Esophagus muscularis mucosa (tissue), 4 donors: ENCODE measurements at places on chromosomes 5 and 9. TPM values are rescaled to one million over a fixed set of nuclear protein-coding genes. Genes with fewer than 3 reads are reported as not detected.

LCN2 gene
- total RNA-seq = not detected

HCN1 gene
- total RNA-seq = 0.57 TPM

DNA sequence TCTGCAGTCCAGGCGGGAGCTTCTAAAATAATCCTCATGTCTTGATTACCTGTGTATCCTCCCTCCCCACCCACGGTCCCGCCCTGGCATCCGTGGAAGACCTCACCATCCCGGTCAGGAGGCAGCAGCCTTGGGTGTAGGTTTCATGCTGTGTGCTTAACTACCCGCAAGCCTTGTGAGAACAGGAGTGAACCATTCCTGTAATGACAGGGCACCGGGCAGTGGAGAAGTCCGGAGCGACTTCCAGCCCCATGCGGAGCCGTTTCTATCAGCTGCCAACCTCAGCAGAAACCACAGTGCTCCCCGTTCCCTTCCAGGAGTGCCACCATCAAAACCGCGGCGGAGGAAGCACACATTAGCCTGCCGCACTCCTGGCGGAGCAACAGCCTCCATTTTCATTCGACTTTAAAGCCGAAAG is 123.5 kb upstream of the LMX1B start:
- no peak for DNase-seq

SYK gene
- total RNA-seq = 7.0 TPM

DNA sequence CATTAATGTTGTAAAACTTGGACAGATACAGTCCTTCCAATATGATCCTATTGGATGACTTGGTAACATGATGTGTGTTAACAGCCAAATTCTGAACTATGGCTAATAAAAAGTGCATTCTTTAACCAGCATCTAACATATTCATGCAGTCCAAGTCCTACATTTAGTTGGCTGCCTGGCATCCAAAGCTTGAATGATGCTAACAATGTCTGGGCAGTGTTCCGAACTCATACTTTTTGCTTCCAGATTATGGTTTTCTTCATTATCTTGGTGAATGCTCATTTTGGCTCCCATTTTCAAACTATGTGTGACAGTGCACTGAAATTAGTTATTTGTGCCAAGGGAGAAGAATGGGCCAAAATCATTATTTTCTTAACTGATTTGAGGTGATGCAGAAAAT is 2.8 kb downstream of the FAM174A start:
- DNase-seq = no peak

- DNase-seq = no peak
Observed at GRCh38 chr5:97576956-97577355, 393.9 kb upstream of the RIOK2 start.

C9orf50 gene
- 0.34 TPM for total RNA-seq

GRCh38 chr5:176144508-176144907 is 93.7 kb upstream of the SIMC1 start:
- DNase-seq = no peak

GRCh38 chr5:1419476-1420210 is 25.6 kb downstream of the SLC6A3 start:
- no peak for DNase-seq

GRCh38 chr5:57855831-57856230 is 373.2 kb upstream of the ACTBL2 start:
- DNase-seq = no peak

NRG2 gene
- 3.8 TPM for total RNA-seq

- no peak for DNase-seq
Observed at GRCh38 chr9:70438341-70438928, 24.0 kb upstream of the KLF9 start.

DNA sequence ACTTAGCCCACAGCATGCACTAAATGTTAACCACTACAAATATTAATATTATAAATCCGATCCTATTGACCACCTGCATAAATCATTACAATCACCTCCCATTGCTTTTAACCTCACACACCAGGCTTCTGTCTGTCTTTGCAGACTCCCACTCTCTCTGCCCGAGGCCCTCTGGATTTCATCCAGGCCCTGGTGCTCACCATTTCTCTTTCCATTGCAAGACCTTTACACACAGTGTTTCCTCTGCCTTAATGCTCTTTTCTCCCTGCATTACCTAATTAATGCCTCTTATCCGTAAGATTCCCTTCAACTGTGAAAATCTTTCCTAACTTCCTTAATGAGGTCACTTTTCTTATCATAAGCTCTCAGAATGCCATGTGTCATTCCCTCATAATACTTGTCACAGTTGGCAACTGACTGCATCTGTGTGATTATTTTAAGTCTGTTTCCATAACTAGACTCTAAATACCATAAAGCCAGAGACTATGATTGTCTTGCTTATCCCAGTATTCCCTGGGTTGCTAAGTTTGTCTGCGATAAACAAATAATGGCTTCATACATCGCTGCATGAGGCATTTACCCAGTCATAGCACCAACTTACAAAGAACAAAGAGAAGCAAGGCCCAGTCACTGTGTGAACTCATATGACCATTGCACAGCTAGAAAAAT is 155.1 kb downstream of the CCDC192 start:
- no peak for DNase-seq

TXNDC8 gene
- not detected for total RNA-seq

DAB2 gene
- total RNA-seq = 84.3 TPM
